ENCODE measurements at places on chromosomes 1 and 21.

DNA sequence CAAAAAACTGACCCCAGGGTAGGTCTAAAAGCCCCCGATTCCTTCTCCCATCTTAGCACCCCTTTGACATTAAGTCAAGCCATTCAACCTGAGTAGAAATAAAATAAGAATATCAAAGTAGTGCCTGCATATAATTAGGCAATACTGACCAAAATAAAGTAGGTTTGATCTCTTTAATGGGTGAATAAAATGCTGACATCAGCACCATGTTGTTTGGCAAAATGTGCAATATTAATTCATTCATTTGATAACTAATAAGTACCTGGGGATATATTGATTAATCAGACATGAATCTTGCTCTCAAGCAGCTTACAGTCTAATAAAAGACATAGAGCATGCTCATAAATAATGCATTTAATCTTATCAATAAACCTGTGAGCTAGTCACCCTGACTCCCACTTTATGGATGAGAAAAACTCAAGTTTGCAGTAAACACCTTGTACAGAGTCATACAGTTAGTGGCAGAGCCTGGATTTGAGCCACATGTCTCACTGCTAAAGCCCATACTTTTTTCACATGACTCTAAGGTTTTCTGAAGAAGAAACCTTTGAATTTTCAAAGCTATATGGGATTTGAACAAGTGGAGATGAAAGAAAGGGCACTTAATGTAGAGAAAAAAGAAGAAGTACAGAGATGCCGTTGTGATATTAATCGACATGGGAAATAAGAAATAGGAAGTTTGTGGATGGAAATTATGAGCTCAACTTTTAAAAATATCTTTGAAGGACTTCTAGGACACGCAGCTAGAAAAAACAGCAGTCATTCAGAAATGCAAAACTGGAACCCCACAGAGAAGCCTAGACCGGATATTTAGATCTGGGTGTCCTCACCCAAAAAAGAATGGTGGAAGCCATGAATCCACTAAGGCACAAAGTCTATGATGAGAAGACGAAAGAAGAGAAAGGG lies 183.9 kb downstream of the TOMM20 start:
- DNase-seq, result no peak

- no peak for DNase-seq
Observed at GRCh38 chr1:204084247-204084772, 11.4 kb downstream of the SOX13 start.

DNA sequence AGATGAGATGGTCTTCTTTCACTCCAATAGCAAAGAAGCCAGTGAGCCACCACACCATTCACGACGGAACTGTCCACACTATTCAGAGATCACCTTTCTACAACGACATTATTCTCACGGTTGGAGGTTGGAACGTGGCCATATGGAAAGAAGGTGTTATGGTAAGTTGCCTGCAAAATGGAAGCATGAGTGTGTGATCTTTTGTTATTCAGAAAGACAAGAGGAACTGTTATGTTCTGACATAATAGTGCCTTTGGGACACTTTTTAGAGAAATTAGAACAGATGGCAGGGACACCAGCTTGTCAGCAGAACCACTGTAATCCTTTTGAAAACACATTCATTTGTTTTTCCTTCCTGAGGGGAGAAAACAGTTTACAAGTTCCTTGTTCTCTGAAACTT lies 75.8 kb upstream of the MCOLN3 start:
- no peak for DNase-seq

DNA sequence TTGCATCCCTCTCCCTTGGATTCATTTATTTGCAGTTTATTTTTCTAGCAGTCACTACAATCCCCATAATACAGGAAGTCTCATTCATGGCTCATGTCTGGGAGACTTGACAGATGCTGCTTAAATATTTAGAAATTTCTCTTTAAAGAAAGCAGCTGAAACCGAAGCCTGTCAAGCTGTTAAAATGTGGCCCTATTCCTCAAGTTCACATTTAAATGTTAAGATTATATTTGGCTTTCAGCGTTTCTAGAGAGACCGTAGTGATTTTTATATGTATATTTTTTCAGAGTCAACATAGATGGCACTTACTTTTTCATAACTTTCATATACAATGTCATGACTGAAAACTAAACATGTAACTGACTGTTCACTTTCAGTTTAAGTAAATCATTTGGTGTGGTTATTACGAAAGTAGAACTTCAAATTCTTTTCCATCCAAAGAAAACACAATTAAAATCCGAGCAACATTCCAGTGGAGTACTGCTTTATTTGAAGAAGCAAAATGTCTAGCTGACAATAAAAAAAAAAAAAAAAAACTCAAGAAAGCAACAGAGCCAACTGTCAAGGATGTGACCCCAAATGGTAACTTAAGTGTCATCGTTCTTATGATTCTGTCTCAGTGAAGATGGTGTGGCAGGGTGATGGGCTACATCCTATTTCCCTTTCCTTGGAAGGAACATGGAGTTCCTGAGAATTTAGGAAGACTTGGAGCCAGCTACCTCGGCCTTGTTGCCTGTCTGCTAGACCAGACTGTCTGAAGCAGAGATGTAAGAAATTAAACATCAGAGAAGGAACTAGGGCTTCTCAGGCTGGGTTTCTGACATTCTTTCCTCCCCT lies 37.8 kb downstream of the MIS18A start:
- DNase-seq, result no peak

Measured in HL-60 (cell line).